ENCODE measurements at places on chromosomes 13 and 19. TPM values are rescaled to one million over a fixed set of nuclear protein-coding genes. Genes with fewer than 3 reads are reported as not detected.

GRCh38 chr13:38265132-38265497 lies 84.5 kb upstream of the UFM1 start:
- DNase-seq: no peak

DNA sequence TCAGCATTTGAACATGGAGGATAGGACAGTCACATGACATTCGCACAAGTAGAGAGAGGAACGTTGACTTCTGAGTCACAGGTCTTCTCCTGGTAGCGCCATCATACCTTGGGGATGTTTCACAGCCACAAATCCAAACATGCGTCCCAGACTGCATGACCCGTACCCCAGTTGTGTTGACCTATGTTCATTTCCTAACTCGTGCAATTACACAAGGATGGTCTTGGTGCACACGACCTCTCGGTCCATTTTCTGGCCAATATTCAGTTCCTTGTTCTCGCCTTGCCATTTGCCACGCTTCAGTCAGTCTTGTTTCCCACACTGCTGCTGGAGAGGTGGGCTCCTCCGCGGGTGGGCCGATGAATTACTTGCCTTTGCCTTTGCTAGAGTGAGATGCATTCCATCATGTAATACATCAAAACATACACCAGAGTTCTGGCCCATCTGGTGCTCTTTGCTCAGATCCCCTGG lies 87.3 kb downstream of the COL4A2 start:
- no peak for DNase-seq

GRCh38 chr19:50414864-50415660 lies 3.7 kb upstream of the SPIB start:
- DNase-seq: peak; percentile 31

The IL17D gene
- total RNA-seq: 2.2 TPM

- no peak for DNase-seq
These were observed 1352.5 kb downstream of the UQCRFS1 start for GRCh38 chr19:27860309-27860934.
